WTC11 (cell line): ENCODE measurements at places on chromosomes 7 and 10.
A peak's percentile ranks its signal among the peaks of the same experiment; 100 is the strongest.

GRCh38 chr7:90719155-90719554 is 123.0 kb downstream of the CDK14 start:
- no peak for DNase-seq

DNA sequence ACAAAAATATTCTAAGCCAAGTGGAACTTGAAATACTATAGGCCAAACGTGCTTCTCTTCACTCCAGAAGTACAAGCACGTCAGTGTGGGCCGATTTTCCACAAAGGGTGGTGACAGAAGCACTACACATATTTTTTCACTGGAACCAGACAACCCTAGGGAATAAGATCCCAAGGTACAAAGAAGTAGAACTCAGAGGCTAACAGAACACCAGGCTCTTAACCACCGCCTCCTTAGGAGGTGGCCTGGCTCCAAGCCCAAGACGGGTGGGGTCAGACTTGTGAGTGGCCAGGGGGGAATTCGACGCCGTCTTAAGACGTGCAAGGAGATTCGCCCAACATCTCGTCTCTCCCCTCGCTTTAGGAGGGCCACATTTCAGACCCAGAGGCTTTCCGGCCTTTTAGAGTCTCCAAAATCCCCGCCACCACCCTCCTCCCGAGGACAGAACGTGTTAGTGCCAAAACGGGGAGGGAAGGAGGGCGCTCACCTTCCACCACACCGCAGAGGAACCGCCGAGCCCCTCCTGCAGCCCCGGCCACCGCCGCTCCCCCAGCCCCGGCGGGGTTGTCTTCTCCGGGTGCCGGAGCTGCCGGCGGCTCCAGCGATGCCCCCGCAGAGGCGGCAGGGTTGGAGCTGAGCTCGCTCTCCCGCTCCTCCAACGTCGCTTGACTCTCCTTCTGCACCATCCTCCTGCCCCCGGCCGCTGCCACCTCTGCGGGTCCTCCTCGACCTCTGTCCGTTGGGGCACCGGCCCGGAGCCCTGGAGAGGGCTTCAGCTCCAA is 716 bp downstream of the OGA start:
- DNase-seq, result no peak

DNA sequence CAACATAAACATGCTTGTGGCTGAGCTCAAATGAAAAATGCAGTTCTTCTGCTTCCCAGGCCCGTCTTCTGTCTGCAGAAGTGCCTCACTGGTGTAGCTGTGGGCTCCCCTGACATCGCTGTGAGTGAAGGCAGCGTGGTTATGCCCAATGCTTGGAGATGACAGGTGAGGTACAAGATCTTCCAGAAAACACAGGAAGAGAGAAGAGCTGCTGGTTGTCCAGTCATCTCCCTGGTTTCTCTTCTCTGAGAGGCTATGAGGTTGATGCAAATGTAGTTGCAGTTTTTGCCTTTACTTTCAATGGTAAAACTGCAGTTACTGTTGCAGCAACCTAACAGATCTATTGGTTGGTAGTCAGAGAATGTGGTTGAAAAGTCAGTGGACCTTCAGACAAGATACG is 223.6 kb downstream of the GATA3 start:
- DNase-seq, result no peak

DNA sequence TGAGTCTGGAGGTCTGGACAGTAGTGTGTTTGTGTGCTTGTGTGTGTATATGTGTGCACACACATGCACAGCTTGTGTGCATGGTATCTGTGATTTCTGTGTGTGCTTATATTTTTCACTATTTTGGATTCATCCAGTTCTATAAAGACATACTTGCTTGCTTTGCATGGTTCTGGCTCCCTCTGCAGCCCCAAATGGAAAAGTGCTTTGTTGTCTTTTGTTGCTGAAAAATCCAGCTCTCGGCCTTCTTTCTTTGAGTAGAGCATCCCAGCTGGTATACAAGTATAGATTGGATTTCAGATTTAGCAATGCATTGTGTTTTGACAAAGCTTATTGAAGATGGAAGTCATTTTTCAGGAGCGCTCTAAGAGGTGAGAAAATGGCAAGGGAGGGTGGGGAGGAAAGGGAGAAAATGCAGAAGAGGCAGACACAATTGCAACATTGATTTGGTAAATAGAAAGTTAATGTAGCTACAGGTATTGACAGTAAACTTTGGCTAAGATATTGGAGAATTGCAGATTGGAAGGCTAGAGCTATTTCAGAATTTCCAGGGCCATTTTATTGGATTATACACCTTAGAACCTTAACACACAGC is 333.9 kb downstream of the AUTS2 start:
- peak; percentile 12 for DNase-seq

GRCh38 chr10:58839771-58840170 is 327.1 kb downstream of the BICC1 start:
- no peak for DNase-seq

- peak; percentile 84 for DNase-seq
Observed at GRCh38 chr7:134778941-134779740, at the start of gene CALD1. Gene CALD1, plus strand, starts transcription at chr7:134779634. Its CDS starts 88,100 bp downstream, at chr7:134867734.
